Activated naive CD4-positive, alpha-beta T cell treated with anti-CD3 and anti-CD28 coated beads, Interleukin-2, amount 10 ng/mL, durations not matched to agents 7 days and 5 days (primary cell): ENCODE measurements at places on chromosomes 7 and 10.

DNA sequence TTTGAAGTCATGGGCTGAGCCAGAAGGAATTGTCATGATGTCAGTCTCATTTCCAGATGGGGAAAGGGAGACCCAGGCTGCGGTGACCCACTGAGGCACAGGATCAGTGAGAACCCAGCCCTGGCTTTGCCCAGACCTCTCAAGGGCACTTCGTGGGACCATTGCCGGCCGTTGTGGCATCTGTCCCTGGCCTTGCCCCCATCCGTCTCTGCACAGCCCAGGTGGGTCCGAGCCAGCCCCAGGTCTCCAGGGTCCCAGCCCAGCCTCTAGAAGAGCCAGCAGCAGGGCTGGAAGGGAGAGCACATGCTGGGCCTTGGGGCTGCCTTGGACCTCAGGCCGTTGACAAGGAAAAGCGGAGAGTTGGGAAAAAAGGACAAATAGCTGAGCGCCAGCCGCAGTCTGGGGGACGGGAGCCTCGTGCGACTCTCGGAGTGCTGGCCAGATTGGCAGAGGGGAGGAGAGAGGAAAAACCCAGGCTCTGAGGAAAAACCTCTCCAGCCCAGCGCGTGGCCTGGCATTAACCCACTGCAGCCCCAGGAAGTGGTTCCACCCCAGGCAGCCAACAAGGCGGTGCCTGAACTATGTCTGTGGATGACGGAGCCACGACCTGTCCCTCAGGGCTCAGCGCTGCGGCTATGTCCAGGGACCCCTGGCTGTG, 30.2 kb downstream of the GRIFIN start:
- DNase-seq: no peak

GRCh38 chr10:101901340-101901739, 57.7 kb upstream of the KCNIP2 start:
- DNase-seq: no peak

DNA sequence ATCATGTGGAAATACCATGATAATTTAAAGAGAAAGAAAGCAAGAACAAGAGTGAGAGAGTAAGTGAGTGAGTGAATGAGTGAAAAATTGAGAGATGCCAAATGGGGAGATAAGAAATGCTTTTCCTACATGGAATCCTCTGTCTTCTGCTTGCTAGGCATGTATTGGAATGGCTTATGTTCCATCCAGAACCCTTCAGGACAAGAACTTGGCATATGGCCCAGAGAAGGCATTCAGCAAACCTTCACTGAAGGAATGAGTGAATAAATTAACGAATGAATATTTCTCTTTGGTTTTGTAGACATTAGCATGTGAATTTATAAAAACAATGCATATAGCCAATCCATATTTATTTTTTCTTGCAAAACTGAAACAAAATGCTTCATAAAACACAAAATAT, 162.2 kb downstream of the LRRTM3 start:
- DNase-seq: no peak

DNA sequence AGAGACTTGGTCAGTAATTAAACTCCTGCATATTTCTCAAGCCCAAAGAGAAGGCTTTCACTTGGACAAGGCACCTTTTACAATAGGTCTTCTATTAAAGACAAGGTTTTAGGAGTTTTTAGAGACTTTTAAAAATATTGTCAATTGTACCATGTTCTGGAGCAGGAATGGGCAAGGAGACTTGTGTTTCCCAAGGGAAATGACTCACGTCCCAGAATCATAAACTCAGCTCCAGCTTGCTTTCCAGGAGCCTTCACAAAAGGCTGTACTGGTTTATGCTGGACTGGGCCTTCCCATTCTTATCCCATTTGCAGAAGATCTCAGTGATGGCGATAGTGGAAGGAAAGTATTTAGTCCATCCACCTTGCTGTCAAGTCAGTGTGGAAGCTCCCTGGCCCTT, 7.8 kb upstream of the GLI3 start:
- no peak for DNase-seq

GRCh38 chr7:35695473-35695850, 527 bp upstream of the HERPUD2 start:
- peak; percentile 37 for DNase-seq

DNA sequence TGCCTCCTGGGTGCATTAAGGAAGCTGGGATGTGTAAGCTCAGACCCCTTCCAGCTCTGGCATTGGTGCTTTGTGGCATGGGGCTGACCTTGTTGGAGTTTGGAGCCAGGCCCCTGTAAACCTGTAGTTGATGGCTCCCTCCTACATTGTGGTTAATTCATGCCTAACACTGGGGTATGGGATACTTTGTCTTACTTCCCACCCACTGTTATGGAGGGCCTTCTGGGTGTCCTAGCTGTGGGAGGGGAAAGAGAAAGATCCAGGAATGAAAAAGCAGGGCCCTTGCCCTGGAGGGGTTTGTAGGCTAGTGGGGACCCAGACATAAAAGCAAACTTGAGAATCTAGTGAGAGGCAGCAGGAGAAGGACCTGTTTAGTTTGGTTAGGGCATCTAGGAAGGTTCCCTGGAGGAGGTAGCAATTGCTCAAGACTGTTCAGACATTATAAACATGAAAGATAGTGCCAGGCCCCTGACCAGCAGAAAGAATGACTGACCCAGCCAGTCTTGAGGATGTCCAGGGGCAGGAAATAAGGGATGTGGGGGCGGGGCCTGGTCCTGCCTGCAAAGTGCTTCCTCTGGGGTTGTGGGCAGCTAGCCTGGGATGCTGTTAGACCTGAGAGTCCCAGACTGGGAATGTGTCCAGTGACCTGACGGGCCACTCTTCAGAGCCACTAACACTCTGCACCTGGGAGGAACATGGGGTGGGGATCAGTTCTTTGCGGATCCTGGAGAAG, 6.6 kb downstream of the ADAMTS14 start:
- no peak for DNase-seq

- no peak for DNase-seq
Observed at GRCh38 chr10:23294638-23295247, 49.9 kb downstream of the C10orf67 start.

DNA sequence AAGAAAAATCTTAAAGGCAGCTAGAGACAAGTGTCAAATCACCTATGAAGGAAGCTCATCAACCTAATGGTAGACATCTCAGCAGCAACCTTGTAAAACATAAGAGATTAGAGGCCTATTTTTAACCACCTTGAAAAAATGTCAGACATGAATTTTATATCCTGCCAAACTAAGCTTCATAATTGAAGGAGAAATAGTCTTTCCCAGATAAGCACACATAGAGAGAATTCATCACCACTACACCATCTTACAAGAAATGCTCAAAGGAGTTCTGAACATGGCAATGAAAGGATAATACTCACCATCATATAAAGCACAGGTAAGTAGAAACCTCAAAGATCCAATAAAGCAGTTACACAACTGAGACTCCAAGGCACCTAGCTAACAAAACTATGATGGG, 156.5 kb downstream of the ZEB1 start:
- no peak for DNase-seq

- no peak for DNase-seq
Observed at GRCh38 chr10:100569687-100570481, 34.1 kb downstream of the HIF1AN start.

DNA sequence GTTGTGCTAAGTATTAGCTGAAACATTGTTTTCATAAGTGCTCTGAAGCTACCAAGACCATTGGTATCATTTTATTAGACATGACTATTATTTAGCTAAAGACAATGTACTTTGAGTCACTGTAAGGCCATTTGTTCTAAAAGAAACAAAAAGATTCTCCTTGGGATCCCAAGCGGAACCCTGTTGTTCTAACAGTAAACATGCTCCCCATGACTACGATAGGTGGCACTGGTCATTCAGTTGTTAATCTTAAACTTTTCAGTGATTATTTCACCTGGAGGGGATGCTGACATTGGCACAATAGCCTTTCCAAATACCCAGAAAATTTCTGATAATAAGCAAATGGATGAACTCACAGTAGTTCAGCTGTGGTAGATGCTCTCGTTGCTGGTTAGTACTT, 715.0 kb downstream of the AUTS2 start:
- no peak for DNase-seq

DNA sequence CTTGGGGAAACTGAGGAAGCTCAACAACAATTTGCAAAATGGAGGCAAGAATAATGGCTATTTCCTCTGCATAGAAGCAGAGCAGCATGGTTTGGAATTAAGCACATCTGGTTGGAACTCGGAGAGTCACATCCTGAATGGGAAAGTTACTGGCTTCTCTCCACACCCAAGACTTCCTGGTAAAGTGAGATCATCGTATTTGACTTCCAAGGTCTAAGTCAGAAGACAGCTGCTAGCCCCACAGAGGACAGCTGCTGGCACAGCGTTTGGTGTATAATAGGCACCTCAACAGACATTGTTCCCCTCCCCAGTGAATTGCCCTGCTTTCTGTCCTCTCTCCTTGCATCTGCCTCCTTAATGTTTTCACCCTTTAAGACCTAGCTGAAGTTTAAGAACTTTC, 37.0 kb upstream of the NRF1 start:
- no peak for DNase-seq

DNA sequence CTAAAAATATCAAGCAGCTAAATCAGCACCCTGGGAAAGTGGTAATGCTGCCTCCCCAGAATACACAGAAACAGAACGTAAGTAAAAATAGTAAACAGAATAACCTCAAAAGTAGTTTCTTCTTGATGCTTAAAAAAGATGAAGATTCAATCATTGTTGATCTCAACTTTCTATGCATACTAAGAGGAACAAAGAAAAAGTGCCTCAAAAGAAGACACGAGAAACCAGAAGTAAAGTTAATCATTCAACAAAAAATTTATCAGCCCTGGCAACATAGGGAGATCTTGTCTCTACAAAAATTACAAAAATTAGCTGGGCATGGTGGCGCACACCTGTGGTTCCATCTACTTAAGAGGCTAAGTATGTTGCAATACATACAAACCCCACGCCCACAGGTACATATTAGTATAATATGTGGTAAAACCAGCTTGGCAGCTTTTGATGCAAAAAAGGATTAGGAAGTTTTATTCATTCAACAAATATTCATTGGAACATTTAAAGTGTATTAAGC, 153.7 kb downstream of the NRBF2 start:
- DNase-seq: no peak

- DNase-seq: no peak
Observed at GRCh38 chr10:12177642-12178041, 18.0 kb downstream of the NUDT5 start.

- DNase-seq: no peak
Observed at GRCh38 chr10:62068464-62068863, 167.0 kb downstream of the ARID5B start.

- DNase-seq: no peak
Observed at GRCh38 chr10:33025910-33026309, 67.9 kb upstream of the ITGB1 start.

- DNase-seq: no peak
Observed at GRCh38 chr7:44384586-44385433, 59.4 kb upstream of the CAMK2B start.

DNA sequence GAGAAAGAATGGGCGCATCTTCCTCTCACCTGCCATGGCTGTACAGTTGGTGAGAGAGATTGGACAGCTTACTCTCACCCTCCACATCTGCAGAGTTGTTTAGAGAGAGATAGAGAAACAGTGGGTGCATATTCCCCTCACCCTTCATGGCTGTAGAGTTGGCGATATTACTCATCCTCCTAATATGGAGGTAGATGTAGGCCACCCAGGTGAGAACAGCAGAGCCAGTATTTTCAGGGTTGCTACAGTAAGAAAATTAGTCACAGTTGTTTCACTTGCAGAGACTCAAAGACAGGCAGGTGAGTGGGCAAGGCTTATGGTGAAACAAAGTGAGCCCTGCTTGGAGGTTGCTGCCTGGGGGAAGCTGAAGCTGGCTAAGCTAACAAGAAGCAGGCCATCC, 65.0 kb upstream of the PFKP start:
- no peak for DNase-seq

- DNase-seq: no peak
Observed at GRCh38 chr10:127755753-127756152, 18.8 kb downstream of the FOXI2 start.

- no peak for DNase-seq
Observed at GRCh38 chr10:116974456-116975005, 30.5 kb downstream of the SHTN1 start.

DNA sequence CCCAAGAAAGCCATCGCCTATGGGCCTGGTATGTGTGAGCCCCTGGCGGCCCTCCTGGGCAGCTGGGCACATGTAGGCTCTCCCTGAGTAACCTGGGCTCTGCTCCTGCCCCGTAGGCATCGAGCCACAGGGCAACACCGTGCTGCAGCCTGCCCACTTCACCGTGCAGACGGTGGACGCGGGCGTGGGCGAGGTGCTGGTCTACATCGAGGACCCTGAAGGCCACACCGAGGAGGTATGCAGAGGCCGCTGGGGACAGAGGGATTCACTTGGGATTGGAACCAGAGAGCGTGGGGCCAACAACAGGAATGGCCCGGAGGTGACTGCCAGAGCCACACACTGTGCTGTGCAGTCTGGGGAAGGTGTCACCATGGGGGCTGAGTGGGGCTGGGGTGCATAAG, 7.3 kb downstream of the FLNC start:
- DNase-seq: no peak

DNA sequence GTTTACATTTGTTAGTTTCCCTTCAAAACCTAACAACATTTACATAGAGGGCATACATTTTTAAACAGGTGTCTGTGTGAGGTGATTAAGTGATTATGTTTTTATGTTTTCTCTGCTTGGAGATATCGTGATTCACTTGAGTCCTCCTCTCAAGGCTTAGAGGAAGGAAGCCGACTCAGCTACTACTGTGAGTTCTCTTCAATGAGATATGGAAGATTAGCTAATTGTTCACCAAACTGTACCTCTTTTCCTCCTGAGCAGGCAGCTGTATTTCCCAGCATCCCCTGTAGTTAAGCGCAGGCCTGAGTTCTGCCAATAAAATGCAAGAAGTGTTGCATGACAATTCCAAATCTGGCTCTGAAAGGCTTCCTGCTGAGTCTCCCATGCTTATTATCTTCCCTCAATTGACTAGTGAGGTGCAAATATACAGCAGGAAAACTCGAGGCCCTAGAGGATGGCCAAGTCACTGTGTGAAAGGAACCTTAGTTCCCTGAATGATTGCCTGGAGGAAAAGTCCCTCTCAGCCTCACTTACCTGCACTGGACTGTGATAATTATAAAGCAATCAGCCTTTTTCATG, 528.7 kb downstream of the GRM8 start:
- no peak for DNase-seq

GRCh38 chr10:96217711-96218110, 53.7 kb downstream of the BLNK start:
- DNase-seq: no peak

DNA sequence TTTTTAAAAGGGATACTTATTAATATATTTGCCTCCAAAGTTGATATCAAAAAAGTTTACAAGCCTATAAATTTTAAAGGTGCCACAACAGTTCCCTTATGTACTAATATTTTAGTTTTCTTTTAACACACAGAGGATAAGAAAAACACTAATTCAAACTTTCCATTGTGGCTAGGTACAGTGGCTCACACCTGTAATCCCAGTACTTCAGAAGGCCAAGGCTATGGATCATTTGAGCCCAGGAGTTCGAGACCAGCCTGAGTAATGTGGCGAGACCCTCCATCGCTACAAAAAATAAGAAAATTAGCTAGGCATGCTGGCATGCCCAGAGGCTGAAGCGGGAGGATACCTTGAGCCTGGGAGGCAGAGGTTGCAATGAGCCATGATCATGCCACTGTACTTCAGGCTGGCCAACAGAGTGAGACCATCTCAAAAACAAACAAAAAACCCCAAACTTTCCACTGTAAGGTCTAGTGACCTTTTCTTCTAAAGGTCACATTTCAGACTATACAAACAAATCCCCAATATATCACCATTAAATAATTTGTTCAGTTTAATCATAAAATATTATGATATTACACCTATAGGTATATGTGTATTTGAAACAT, 107.5 kb downstream of the HBP1 start:
- DNase-seq: no peak
